K562 (cell line): ENCODE measurements at places on chromosomes 12 and 14. TPM values are rescaled to one million over a fixed set of nuclear protein-coding genes. Genes with fewer than 3 reads are reported as not detected.

Gene CATSPERB
- 0.67 and 0.89 TPM in 2 replicates for total RNA-seq

- peaks cover 68% of the 10 kb centered on the region for H3K27me3 ChIP-seq
- H3K27ac ChIP-seq = no peak overlapping the region
- peaks cover 5% of the 10 kb centered on the region for H3K4me1 ChIP-seq
- no peak overlapping the region for H3K4me3 ChIP-seq
Measured at GRCh38 chr12:132286912-132287311, 42.5 kb downstream of the GALNT9 start.

Gene PAX9
- 2.4 and 3.4 TPM in 2 replicates for total RNA-seq

DNA sequence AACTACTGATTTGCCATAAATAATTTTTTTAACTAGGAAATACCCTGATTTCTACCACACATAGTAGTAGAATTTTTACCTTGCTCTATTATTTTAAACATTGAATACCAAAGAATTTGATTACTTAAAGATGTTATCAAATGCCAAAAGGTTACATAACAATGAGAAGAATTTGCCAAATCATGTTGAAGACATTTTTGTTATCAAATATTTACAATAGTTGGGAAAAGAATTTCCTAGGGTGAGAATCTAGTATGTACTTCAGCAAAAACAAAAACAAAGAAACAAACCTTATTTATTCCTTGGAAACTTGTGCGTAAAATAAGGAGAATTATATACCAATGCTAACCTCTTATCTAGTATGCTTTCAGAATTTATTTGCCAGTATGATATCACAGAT is 107.2 kb downstream of the SCAF11 start:
- peaks cover 18% of the 10 kb centered on the region for H3K4me1 ChIP-seq
- H3K36me3 ChIP-seq = peaks cover 36% of the 10 kb centered on the region; the same call in 1 of the 3 replicates
- H3K27me3 ChIP-seq = no peaks in the 10 kb centered on the region
- no peak overlapping the region for H3K27ac ChIP-seq
- no peak for DNase-seq

DNA sequence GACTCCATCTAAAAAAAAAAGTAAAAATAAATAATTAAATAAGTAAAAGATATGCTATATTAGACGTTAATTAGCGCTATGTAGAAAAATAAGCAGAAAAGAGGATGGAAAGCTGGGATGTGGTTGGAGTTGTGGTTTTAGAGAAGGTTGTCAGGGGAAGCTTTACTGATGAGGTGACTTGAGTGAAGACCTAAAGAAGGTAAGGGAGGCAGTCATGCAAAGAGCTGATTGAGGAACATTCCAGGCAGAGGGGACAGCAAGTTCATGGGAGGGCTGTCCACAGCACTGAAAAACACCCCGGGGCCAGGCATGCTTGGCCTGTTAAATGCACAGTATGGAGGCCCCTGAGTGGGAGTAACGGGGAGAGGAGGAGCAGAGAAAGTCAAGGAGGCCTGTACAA is 15.7 kb downstream of the SMAGP start:
- no peak overlapping the region for H3K27ac ChIP-seq
- no peak for DNase-seq
- no peaks in the 10 kb centered on the region for H3K27me3 ChIP-seq
- H3K4me3 ChIP-seq = no peak overlapping the region
- peaks cover 11% of the 10 kb centered on the region; the same call in 2 of the 3 replicates for H3K36me3 ChIP-seq

- H3K27ac ChIP-seq = no peak overlapping the region
- H3K4me1 ChIP-seq = no peaks in the 10 kb centered on the region; the same call in 2 of the 3 replicates
- DNase-seq = no peak
- no peaks in the 10 kb centered on the region for H3K36me3 ChIP-seq
- H3K27me3 ChIP-seq = no peaks in the 10 kb centered on the region
Measured at GRCh38 chr12:89464974-89465592, 59.5 kb downstream of the GALNT4 start.

- no peaks in the 10 kb centered on the region for H3K36me3 ChIP-seq
- H3K27me3 ChIP-seq = no peaks in the 10 kb centered on the region
- no peak overlapping the region for H3K27ac ChIP-seq
- DNase-seq = no peak
- no peaks in the 10 kb centered on the region for H3K4me1 ChIP-seq
Measured at GRCh38 chr12:66600903-66601302, 78.0 kb downstream of the GRIP1 start.

- H3K27ac ChIP-seq = no peak overlapping the region
- no peak for DNase-seq
- H3K27me3 ChIP-seq = no peaks in the 10 kb centered on the region
- peaks cover 22% of the 10 kb centered on the region; the same call in 1 of the 3 replicates for H3K36me3 ChIP-seq
- no peak overlapping the region for H3K4me3 ChIP-seq
Measured at GRCh38 chr12:124388679-124389137, 93.8 kb downstream of the RFLNA start.

DNA sequence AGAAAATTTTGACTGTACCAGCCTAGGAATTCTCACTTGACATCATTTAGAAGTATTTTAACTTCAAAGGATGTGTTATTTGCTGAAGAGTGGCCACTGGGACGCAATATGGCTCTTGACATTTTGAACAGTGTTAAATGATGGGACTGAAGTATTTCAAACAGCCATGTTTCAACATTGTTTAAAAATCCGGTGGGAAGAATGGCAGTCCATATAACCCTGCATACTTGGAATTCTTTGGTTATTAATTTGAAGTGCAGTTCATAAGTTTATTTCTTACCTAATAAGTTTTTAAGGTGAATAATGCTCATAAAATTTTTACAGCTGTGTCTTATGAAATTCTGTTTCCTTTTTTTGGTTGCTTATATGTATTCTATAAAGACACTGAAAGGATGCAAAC is 8.3 kb downstream of the TMTC2 start:
- no peaks in the 10 kb centered on the region for H3K4me1 ChIP-seq
- no peaks in the 10 kb centered on the region for H3K27me3 ChIP-seq
- no peak for DNase-seq
- no peak overlapping the region for H3K4me3 ChIP-seq
- H3K36me3 ChIP-seq = no peaks in the 10 kb centered on the region

Gene COCH
- 64.0 and 65.7 TPM in 2 replicates for total RNA-seq

- no peak for DNase-seq
- H3K4me1 ChIP-seq = no peaks in the 10 kb centered on the region
- H3K4me3 ChIP-seq = no peak overlapping the region
- H3K27ac ChIP-seq = no peak overlapping the region
- H3K27me3 ChIP-seq = no peaks in the 10 kb centered on the region
Measured at GRCh38 chr14:67940486-67941455, 121.2 kb downstream of the RAD51B start.

DNA sequence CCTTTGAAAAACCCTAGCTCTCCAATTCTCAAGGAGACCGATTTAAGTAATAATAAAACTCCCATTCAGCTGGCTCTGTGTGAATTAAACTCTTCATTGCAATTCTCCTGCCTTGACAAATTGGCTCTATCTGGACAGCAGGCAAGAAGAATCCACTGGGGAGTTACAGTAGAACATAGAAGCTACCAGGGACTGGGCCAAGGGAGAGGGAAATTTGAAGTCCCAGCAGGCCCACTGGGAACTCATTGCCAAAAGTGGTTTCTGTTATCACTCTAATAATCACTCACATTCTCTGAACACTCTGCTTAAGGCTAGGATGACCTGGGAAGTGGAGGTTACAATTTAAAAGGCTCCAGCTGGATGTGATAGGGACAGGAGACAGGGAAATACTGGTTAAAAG is 384.5 kb upstream of the CCDC196 start:
- H3K4me3 ChIP-seq = no peak overlapping the region
- DNase-seq = no peak
- no peaks in the 10 kb centered on the region for H3K36me3 ChIP-seq
- no peaks in the 10 kb centered on the region for H3K4me1 ChIP-seq

DNA sequence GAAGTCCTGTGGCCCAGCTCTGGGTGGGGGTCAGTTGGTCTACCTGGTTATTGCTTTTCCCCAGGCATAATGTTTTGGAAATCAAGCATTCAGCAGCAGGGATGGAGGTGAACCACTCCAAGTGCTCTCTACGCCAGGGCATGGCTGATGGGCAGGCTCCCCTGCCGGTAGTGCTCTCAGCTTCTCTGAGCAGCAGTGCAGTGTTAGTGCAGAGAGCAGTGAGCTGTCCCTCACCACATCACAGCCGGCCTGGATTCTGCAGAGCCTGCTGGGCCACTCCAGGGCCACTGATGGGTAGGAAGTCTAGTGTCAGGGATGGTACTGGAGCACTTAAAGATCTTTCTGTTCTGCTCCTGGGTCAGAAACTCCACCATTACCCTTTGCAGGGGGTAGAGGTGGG is 151.1 kb downstream of the CALM1 start:
- no peak for DNase-seq
- no peaks in the 10 kb centered on the region for H3K36me3 ChIP-seq
- no peaks in the 10 kb centered on the region for H3K27me3 ChIP-seq
- H3K27ac ChIP-seq = no peak overlapping the region
- no peak overlapping the region for H3K4me3 ChIP-seq

DNA sequence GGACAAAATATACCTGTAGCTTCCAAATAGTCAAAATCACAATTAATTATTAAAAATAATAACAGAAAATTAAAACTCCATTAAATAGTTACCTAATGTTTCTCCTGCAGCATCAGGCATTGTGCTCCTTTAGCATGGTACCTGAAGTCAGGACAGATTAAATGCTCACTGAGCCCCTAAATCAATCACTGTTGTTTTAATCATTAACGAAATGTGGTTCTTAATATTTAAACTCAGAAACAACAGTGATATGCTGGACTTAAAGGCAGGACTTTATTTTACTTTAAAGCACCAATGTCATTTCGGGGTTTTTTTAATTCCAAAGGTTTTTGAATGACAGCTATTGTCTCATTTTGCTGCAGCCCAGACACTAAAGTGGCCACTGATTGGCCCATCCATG is 2.0 kb upstream of the BMP4 start:
- H3K27me3 ChIP-seq = no peaks in the 10 kb centered on the region
- no peak overlapping the region for H3K4me3 ChIP-seq
- no peaks in the 10 kb centered on the region for H3K4me1 ChIP-seq
- H3K36me3 ChIP-seq = no peaks in the 10 kb centered on the region

DNA sequence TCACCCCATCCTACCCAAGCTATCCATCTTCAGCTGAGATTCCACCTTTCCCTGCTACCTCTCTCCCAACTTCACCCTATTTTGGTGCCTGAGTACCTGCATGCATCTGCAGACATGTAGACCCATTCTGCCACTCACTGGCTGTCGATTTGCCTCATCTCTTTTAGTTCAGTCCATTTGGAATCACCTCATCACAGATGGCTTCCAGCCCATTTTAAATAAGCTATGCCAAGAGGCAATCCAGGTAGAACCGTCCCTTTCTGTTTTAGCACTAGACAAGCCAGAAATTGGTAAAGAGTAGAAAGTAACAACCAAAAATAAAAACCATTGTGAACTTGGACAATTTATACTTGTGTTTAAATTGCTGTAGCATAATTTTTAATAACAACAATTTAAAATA is 11.3 kb downstream of the SLC35F4 start:
- no peaks in the 10 kb centered on the region for H3K36me3 ChIP-seq
- no peak overlapping the region for H3K4me3 ChIP-seq
- H3K27ac ChIP-seq = no peak overlapping the region
- no peaks in the 10 kb centered on the region for H3K4me1 ChIP-seq

DNA sequence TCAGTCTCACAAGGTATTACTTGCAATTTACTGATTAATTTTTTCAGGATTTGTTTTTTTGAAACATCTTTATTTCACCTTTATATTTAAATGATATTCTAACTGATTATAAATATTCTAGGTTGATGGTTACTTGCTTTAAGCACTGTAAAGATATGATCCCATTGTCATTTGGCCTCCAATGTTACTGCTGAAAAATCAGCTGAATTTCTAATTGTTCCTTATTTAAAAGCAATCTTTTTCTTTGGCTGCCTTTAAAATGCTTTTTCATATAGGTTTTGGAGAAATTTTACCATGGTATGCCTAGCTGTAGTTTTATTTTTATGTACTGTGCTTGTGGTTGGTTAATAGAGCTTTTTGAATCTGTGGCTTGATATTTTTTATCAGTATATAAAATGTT is 275.6 kb upstream of the PPFIA2 start:
- no peak for DNase-seq
- no peak overlapping the region for H3K27ac ChIP-seq
- no peaks in the 10 kb centered on the region for H3K27me3 ChIP-seq
- H3K36me3 ChIP-seq = no peaks in the 10 kb centered on the region
- H3K4me3 ChIP-seq = no peak overlapping the region

DNA sequence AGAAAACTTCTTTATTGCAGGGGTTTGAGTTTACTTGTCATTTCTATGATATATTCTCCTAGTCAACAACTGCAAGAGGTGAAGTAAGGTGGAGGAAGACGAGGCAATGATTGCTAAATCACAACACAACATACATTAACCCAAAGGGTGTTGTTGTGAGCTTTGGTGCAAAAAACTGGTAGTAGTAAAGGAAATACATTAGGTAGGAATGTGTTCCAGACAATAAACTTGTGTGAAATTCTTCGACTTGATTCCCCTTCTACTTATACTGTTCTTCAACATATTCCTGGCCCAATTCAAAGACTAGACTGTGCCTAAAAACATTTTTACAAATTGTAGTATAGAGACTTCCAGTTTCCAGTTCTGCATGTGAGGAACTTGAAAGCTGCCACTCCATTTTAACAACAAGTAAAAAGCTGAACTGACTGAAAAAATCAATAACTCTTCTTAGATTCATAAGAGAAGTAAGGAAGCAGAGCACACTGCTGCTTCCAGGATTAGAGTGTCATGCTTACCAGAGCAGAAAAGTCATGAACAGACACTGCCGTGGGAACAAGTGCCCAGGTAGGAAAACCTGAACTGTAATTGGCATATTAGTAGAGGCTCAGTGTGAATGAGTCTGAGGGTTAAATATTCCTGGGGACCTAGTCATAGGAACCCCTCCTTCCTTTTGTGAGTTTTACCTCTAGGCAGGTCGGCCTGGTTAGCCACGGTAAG is 22.2 kb downstream of the COX8C start:
- H3K4me1 ChIP-seq = no peaks in the 10 kb centered on the region
- no peak for DNase-seq
- no peaks in the 10 kb centered on the region; the same call in 1 of the 2 replicates for H3K27me3 ChIP-seq

Gene SPIC
- total RNA-seq = not detected in 2 replicates

DNA sequence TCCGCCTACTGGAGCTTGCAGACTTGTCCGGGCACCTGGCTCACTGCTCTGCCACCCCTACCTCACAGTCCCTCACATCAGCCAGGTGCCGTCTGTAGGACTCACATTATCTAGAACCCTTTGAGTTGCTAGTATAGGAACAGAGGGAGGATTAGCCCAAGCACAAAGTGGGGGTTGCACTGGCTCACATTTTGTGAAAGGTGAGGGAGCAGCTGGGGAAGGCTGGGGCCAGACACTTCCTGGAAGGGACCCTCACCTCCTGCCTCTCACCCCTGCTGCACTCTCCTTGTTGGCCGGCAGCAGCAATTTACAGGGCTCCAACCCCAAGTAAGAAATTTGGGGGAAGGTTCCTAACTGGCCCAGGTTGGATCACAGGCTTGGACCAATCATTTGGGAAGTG is 1031.6 kb downstream of the BCL11B start:
- H3K36me3 ChIP-seq = no peaks in the 10 kb centered on the region
- no peak for DNase-seq
- H3K4me1 ChIP-seq = no peaks in the 10 kb centered on the region
- no peak overlapping the region for H3K4me3 ChIP-seq

- H3K27ac ChIP-seq = no peak overlapping the region
- no peak for DNase-seq
- H3K4me3 ChIP-seq = no peak overlapping the region
- H3K4me1 ChIP-seq = no peaks in the 10 kb centered on the region
- peaks cover 18% of the 10 kb centered on the region for H3K27me3 ChIP-seq
Measured at GRCh38 chr12:130216031-130216430, 53.8 kb downstream of the FZD10 start.

Gene RERGL
- not detected in 2 replicates for total RNA-seq

Gene PYM1
- 31.2 and 32.4 TPM in 2 replicates for total RNA-seq
